T-cell (primary cell): ENCODE measurements at places on chromosomes 3 and 15. TPM values are rescaled to one million over a fixed set of nuclear protein-coding genes. Genes with fewer than 3 reads are reported as not detected.
A peak's percentile ranks its signal among the peaks of the same experiment; 100 is the strongest.

- no peak overlapping the region for H3K4me3 ChIP-seq
- no peak overlapping the region for H3K27ac ChIP-seq
- peaks cover 38% of the 10 kb centered on the region for H3K4me1 ChIP-seq
These were observed 3.1 kb upstream of the MECOM start for GRCh38 chr3:169666376-169667165.

LCTL gene
- total RNA-seq = not detected

DNA sequence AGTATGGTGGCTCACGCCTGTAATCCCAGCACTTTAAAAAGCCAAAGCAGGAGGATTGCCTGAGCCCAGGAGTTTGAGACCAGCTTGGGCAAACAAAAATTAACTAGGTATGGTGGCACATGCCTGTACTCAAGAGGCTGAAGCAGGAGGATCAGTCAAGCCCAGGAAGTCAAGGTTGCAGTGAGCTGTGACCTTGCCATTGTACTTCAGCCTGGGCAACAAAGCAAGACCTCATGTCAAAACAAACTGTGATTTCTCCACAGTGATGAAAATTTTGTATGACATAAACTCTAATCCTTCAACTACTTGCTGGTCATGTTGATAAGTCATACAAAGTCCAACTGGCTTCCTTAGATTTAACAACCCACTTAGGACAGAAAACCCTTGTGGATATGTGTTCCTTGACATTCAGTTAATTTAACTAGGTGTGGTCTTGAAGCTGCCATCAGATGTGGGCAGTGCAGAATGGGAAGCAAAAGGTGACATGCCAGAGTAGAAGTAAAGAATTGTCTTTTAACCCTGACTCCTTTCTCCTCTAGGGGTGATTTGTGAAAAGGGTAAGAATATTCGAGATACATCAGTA, 263.3 kb downstream of the PTPRG start:
- no peaks in the 10 kb centered on the region for H3K4me1 ChIP-seq
- H3K36me3 ChIP-seq = no peaks in the 10 kb centered on the region
- no peaks in the 10 kb centered on the region for H3K27me3 ChIP-seq
- no peak overlapping the region for H3K27ac ChIP-seq

ZNF774 gene
- total RNA-seq = 0.85 TPM

UCN2 gene
- not detected for total RNA-seq

GRCh38 chr3:79329154-79329553, 438.6 kb downstream of the ROBO1 start:
- H3K4me1 ChIP-seq = no peaks in the 10 kb centered on the region
- H3K4me3 ChIP-seq = no peak overlapping the region
- no peaks in the 10 kb centered on the region for H3K27me3 ChIP-seq
- no peaks in the 10 kb centered on the region for H3K36me3 ChIP-seq
- DNase-seq = no peak

- H3K27me3 ChIP-seq = no peaks in the 10 kb centered on the region
- H3K4me3 ChIP-seq = no peak overlapping the region
- no peak for DNase-seq
These were observed 63.0 kb downstream of the HES1 start for GRCh38 chr3:194198938-194199337.

- no peaks in the 10 kb centered on the region for H3K36me3 ChIP-seq
- H3K27me3 ChIP-seq = no peaks in the 10 kb centered on the region
- no peaks in the 10 kb centered on the region for H3K4me1 ChIP-seq
- H3K27ac ChIP-seq = no peak overlapping the region
- H3K4me3 ChIP-seq = no peak overlapping the region
These were observed 32.1 kb upstream of the PCSK6 start for GRCh38 chr15:101521591-101521990.

DNA sequence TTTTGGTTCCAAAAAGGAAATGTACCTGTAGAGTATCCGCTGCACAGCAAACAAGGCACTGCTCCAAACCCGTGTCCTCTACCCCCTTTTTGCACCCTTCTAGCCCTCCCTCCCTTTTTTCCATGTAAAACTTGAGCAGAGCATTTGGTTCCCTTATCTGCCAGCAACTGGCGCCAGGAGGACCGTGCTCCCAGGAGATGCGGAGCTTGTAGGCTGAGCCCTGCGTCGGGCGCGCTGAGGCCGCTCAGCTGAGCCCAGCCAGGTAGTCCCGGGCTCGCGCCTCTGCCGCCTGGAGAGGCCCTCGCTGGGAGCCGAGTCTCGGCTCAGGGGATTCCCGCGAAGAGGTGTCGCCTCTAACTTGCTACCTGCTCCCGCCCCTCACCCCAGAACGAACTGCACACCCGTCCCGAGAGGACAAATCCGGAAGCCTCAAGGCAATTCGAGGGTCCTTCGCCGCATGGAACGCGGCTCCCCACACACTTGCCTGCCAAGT, 575 bp downstream of the TRPM7 start:
- H3K4me1 ChIP-seq = peaks cover 23% of the 10 kb centered on the region
- no peaks in the 10 kb centered on the region for H3K27me3 ChIP-seq
- H3K4me3 ChIP-seq = peak overlapping the region; percentile 89
- H3K27ac ChIP-seq = peak overlapping the region; percentile 93
- peaks cover 3% of the 10 kb centered on the region for H3K36me3 ChIP-seq
- peak; percentile 76 for DNase-seq

NLGN1 gene
- total RNA-seq = not detected

DNA sequence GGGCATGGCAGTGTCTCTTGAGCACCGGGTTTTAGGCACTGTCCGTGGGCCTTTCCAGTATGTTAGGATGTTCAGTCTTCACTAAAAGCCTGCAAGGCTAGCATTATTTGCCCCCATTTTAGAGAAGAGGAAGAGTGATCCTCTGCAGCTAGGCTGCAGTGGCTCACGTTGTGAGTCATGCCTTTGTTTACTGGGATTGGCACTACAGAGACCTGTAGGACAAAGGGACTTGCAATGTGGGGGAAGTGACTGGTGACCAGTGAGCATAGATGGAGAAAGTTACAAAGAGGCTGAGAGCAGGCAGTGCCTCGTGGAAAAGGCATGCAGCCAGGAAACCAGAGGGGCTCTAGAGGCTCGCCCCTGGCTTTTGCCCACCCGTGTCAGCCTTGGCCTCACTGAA, 26.8 kb upstream of the CPNE9 start:
- no peak for DNase-seq
- no peaks in the 10 kb centered on the region for H3K27me3 ChIP-seq
- no peak overlapping the region for H3K27ac ChIP-seq
- H3K36me3 ChIP-seq = peaks cover 28% of the 10 kb centered on the region

GRCh38 chr3:163721596-163721995, 1356.7 kb downstream of the SI start:
- no peaks in the 10 kb centered on the region for H3K4me1 ChIP-seq
- H3K27ac ChIP-seq = no peak overlapping the region
- H3K27me3 ChIP-seq = no peaks in the 10 kb centered on the region
- no peaks in the 10 kb centered on the region for H3K36me3 ChIP-seq
- H3K4me3 ChIP-seq = no peak overlapping the region
- DNase-seq = no peak

- no peaks in the 10 kb centered on the region for H3K4me1 ChIP-seq
- H3K27ac ChIP-seq = no peak overlapping the region
- no peaks in the 10 kb centered on the region for H3K36me3 ChIP-seq
These were observed 167.9 kb downstream of the BBX start for GRCh38 chr3:107690522-107691138.

DNA sequence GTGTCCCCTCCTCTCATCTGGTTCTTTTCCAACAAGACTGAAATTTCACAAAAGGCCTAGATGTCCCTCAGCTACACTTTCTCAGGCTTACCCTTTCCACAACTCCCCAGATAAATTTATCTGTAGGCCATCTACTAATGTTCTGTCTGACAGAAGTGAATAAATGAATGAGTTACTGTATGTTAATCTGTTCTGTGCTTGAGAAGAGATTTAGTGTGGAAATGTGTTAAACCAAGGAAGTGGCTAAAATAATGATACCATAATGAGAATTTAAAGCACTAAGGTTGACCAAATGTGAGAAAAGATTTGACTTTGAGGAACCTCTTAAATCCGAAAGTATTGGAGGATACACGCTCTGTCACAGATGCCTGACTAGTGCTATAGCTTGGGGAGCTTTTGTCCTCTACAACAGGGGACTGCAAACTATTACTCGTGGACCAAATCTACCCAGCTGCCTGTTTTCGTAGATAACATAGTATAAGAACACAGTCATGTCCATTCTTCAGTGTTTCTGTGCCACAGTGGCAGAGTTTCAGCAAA, 74.8 kb upstream of the P2RY1 start:
- no peaks in the 10 kb centered on the region for H3K27me3 ChIP-seq
- no peak for DNase-seq
- no peaks in the 10 kb centered on the region for H3K36me3 ChIP-seq
- no peaks in the 10 kb centered on the region for H3K4me1 ChIP-seq

GRCh38 chr3:22939349-22939748, 263.8 kb upstream of the UBE2E2 start:
- DNase-seq = no peak
- H3K4me3 ChIP-seq = no peak overlapping the region
- H3K36me3 ChIP-seq = no peaks in the 10 kb centered on the region

GRCh38 chr3:128804811-128805155, 74.6 kb upstream of the ACAD9 start:
- DNase-seq = no peak
- peaks cover 5% of the 10 kb centered on the region for H3K36me3 ChIP-seq
- peaks cover 31% of the 10 kb centered on the region for H3K4me1 ChIP-seq
- H3K27ac ChIP-seq = peak overlapping the region; percentile 86
- peak overlapping the region; percentile 32 for H3K4me3 ChIP-seq

GRCh38 chr3:128546646-128547045, 53.6 kb upstream of the GATA2 start:
- peaks cover 39% of the 10 kb centered on the region for H3K27me3 ChIP-seq
- no peak overlapping the region for H3K4me3 ChIP-seq
- H3K27ac ChIP-seq = no peak overlapping the region
- no peaks in the 10 kb centered on the region for H3K36me3 ChIP-seq
- no peak for DNase-seq

GRCh38 chr3:139916271-139916670, 18.7 kb upstream of the CLSTN2 start:
- DNase-seq = no peak
- H3K36me3 ChIP-seq = no peaks in the 10 kb centered on the region
- H3K4me3 ChIP-seq = no peak overlapping the region
- H3K27ac ChIP-seq = no peak overlapping the region

TLR9 gene
- not detected for total RNA-seq

GRCh38 chr15:67114846-67115585, 49.6 kb downstream of the SMAD3 start:
- DNase-seq = no peak
- H3K36me3 ChIP-seq = no peaks in the 10 kb centered on the region
- H3K27ac ChIP-seq = peak overlapping the region; percentile 53
- no peak overlapping the region for H3K4me3 ChIP-seq

- H3K4me3 ChIP-seq = no peak overlapping the region
- H3K27ac ChIP-seq = no peak overlapping the region
- no peaks in the 10 kb centered on the region for H3K4me1 ChIP-seq
- H3K36me3 ChIP-seq = no peaks in the 10 kb centered on the region
- DNase-seq = no peak
- no peaks in the 10 kb centered on the region for H3K27me3 ChIP-seq
These were observed 116.3 kb downstream of the TMCO5A start for GRCh38 chr15:38050529-38051448.

- no peak overlapping the region for H3K4me3 ChIP-seq
These were observed 117.9 kb upstream of the UBE2E2 start for GRCh38 chr3:23085261-23085660.

GRCh38 chr15:69718436-69718835, 265.8 kb downstream of the RPLP1 start:
- H3K27me3 ChIP-seq = peaks cover 2% of the 10 kb centered on the region
- DNase-seq = no peak
- H3K36me3 ChIP-seq = no peaks in the 10 kb centered on the region
- H3K27ac ChIP-seq = peak overlapping the region; percentile 80

TNK2 gene
- 181 TPM for total RNA-seq

GRCh38 chr3:61311044-61311443, 59.8 kb upstream of the FHIT start:
- H3K4me3 ChIP-seq = no peak overlapping the region
- no peaks in the 10 kb centered on the region for H3K27me3 ChIP-seq
- H3K27ac ChIP-seq = no peak overlapping the region
- no peak for DNase-seq

GRCh38 chr3:32593903-32594525, 23.4 kb upstream of the DYNC1LI1 start:
- no peaks in the 10 kb centered on the region for H3K4me1 ChIP-seq
- no peaks in the 10 kb centered on the region for H3K36me3 ChIP-seq
- no peak for DNase-seq
- no peak overlapping the region for H3K27ac ChIP-seq

OR5H15 gene
- not detected for total RNA-seq
